ENCODE measurements at places on chromosomes 6 and 20.

- no peak for DNase-seq
Observed at GRCh38 chr20:57435498-57436222, 44.5 kb downstream of the RBM38 start.

- no peak for DNase-seq
Observed at GRCh38 chr6:15336900-15337560, 91.2 kb downstream of the JARID2 start.

- no peak for DNase-seq
Observed at GRCh38 chr20:62840244-62841197, 21.1 kb downstream of the TCFL5 start.

- DNase-seq: no peak
Observed at GRCh38 chr20:16129411-16129810, 443.8 kb downstream of the KIF16B start.

DNA sequence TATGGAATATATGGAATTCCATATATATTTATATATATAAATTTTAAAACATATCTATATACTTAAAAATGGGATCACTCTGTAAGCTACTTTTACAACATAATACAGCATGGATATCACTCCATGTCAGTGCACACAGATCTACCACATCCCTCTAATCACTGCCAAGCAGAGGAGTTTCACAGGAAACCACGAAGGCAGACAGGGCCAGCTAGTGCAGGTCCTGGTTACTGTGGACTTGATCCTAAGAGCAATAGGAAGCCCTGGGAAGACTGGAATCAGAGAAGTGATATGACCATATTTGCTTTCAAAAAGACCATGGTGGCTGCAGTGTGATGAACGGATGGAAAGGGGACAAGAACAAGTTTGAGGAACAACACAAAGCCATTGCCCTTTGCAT, 40.0 kb upstream of the NRN1 start:
- DNase-seq: no peak

DNA sequence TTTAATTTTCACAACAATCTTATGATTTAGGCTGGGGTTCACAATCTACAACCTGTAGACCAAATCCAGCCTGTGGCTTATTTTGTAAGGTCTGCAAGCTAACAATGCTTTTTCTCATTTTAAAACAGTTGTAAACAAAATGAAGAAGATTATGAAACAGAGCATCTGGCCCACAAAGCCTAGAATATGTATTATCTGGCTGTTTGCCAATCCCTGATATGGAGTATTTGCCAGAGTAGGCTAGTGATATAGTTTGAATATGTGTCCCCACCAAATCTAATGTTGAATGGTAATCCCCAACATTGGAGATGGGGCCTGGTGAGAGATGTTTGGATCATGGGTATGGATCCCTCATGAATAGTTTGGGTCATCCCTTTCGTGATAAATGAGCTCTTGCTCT, 201.8 kb downstream of the DHX35 start:
- DNase-seq: no peak

GRCh38 chr6:3769610-3770009, 18.1 kb upstream of the PXDC1 start:
- no peak for DNase-seq

GRCh38 chr6:82875573-82876185, 190.0 kb downstream of the UBE3D start:
- no peak for DNase-seq

DNA sequence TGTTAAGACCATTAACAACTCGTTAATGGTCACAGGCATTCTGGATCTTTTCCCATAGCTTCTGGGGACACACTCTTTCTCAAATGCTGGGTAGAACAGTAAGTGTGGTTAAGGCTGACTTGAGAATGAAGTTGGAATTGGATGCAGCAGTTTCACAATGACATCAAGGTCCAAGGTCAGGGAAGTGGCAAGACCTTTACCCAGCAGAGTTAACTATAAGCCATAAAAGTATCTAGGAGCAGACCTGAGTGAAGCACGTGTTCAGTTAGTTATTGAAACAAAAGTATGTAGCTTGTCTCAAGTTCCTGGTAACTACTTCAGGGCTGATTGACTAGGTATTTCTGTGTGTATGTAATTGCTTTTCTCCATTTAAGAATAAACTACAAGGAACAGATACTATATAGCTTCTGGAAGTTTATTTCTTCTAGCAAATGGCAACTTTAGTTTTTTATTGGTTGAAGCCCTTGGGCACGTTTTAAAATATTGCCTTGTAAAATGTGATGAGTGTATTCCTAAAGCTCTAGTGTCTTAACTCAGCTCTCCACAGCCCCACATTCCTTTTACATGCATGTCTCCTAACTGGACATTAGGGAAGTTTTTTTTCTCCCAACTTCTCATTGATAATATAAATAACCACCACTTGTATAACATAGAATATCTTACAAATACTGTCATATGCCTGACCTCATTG, 479.0 kb upstream of the CITED2 start:
- DNase-seq: no peak

DNA sequence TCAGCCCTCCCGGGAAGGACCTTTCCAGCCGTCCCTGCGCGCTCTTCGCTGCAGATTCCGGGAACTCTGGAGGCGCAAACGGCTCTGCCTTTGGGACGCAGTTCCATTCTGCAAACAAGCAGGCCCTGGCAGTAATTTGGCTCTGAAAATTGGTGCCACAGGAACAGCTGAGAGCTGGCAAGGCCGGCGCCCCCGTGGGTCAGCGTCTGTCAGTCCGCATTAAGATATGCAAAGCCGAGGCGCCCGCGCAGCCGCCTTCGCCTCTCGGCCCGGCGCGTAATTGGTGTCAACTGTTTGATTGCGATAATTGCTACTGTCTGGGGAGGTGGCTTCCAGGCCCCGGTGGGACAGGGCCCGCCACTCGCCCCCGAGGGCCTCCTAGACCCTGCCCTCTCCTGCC, 73.6 kb downstream of the NCR2 start:
- DNase-seq: no peak

DNA sequence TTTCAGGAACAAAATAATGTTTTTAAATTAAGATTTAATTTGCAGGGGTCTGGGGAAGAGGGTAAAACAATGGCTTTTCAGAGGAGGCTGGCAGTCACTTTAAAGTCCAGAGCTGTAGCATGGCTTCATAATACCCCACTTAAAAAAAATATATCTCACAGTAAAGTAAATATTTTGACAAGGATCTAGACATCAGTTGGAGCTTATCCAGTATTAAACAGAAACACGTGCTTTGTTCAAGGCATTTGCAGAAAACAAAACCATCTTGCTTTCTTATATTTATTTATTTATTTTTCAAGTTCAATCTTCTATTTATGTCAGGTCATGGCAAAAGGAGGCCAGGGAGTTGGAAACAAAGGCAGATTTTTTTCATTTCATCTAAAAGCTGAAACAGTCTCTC, 53.3 kb upstream of the PRL start:
- no peak for DNase-seq

DNA sequence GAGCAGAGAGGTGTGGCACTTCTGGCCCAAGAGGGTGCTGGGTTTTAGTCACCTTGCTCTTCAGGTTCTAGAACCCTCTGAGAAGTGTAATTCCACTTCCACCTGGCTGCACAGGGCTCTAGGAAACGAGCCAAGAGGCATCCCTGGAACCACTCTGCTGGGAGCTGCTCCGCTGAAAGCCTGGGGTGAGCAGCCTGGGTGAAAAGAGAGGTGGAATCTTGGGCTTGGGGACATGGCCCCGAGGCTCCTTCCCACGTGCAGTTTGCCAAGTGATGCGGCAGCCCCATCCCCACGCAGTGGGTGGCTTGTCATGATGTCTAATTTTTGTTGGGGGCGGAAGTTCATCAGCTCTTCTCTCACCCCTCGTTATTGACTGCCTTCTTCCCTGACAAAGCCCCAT, 32.8 kb downstream of the PPP1R16B start:
- no peak for DNase-seq

DNA sequence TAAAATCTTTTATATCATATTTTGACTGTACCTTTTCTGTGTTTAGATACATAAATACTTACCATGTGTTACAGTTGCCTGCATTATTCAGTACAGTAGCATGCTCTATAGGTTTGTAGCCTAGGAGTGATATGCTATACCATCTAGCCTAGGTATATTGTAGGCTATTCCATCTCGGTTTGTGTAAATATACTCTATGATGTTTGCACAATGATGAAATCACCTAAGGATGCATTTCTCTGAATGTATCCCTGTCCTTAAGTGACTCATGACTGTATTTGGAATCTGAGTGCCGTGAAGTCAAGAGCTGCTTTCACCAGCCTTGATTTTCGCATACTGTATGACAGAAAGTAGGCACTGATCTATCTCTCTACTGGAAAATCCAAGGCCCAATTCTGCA, 129.9 kb downstream of the UTRN start:
- no peak for DNase-seq

DNA sequence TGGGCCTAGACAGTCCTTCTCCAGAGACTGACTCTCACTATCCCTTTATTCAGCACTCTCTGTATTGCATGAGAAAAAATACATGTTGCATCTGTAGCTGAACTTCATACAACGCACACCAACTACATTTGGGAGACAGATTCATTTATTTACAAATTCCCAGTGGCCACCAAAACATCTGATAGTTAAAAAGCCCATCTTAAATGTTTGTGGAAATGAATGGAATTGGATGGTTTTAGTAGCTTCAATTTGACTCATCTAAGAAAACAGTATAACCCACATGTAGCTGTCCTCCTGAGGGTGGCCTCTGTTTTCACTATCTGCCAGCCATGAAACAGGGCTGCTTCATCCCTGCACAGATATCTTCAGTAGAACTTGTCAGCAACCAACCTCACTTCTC, 116.3 kb downstream of the PCSK2 start:
- no peak for DNase-seq

GRCh38 chr20:57481281-57481711, 43.6 kb downstream of the CTCFL start:
- DNase-seq: no peak

DNA sequence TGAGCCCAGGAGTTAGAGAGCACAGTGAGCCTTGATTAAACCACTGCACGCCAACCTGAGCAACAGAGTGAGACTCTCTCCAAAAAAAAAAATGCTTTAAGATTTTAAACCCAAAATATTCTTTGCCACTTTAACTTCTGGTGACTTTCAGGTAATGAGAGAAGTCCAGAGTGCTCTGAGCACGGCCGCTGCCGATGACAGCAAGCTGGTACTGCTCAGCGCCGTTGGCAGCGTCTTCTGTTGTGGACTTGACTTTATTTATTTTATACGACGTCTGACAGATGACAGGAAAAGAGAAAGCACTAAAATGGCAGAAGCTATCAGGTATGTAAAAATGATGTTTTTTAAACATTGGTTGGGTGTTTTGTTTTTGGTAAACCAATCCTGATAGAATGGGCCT, 66.4 kb downstream of the RPP40 start:
- no peak for DNase-seq

GRCh38 chr6:96794980-96795379, 42.3 kb downstream of the GPR63 start:
- DNase-seq: no peak

DNA sequence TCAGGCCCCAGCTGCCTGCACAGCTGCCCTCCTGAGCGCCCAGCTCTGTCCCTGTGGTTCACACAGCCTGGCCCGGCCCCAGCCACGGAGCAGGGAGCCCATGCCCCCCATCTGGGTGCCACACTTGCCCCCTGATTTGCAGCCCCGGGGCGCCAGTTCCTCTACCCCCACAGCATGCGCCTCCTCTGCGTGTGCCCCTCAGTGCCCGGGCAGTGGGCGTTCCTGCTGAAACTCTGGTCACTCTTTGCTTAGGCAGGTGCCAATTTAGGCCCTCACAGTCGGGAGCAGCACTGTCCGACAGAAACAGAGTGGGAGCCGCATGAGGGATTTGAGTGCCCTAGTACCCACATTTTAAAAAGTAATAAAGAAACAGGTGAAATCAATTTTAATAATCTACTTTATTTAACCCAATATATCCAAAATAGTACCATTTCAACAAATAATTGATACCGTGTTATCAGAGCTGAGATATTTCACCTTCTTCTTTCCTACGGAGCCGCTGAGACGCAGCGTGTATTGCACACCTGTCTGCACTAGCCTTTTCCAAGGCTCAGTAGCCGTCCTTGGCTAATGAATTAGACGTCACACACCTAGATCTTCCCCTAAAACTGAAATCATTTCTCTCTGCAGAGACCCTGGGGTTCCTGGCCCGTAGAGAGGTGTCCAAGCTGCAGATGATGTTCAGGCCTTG, 106.4 kb downstream of the ASXL1 start:
- no peak for DNase-seq

DNA sequence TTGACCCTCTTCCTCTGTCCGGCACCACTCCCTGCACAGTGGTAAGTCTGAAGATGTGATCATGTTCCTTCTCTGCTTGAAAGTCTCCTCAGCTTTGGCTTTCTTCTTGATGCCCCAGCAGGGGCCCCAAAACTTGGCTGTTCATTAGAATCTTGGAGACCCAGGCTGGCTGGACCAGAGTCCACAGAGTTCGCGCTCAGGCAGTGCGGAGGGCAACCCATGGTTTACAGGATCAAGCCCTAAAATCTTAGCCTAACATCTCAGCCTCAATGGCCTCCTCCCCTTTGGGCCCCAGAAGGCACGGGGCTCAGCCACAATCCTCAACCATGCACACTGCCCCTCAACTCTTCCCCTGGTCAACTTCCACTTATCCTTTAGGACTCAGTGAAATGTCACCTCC, 72.9 kb upstream of the GTSF1L start:
- no peak for DNase-seq

DNA sequence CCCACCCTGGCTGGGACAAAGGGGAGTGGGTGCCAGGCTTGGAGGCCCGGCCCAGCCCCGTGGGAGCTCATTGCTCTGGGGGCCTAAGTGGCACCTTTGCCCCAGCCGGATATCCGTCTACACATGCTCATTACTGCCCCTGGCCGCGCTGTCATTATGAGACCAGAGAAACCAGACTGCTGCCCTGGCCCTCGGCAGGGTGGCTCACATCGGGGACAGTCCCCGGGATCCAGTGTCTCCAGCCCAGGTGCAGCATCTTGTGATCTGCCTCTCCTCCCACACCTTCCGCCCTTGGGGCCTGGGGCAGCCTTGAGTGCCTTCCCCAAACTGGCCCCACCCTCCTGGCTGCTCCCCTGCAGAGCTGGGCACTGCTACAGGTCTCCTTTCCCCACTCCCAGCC, 4.9 kb downstream of the SRMS start:
- no peak for DNase-seq

GRCh38 chr6:56278171-56278591, 30.8 kb upstream of the COL21A1 start:
- no peak for DNase-seq
